ENCODE measurements at places on chromosomes 2 and 18.

DNA sequence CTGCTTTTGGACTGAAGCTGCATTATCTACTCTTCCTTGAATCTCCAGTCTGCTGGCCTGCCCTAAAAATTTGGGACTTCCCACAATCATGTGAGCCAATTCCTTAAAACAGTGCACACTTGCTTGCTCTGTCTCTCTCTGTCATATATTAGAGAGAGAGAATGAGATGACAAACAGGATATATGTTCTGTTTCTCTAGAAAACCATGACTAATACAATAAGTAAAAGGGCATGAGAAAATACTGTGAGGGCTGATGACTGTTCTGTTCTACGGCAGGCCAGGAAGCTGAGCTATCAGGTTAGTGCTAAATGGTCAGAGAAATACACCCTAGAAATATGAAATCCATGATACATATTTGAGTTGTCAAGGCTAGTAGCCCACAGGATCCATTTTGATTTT lies 1896.8 kb upstream of the CELF4 start:
- DNase-seq, result no peak

GRCh38 chr2:105338020-105338385 lies 663 bp downstream of the C2orf49 start:
- no peak for DNase-seq

DNA sequence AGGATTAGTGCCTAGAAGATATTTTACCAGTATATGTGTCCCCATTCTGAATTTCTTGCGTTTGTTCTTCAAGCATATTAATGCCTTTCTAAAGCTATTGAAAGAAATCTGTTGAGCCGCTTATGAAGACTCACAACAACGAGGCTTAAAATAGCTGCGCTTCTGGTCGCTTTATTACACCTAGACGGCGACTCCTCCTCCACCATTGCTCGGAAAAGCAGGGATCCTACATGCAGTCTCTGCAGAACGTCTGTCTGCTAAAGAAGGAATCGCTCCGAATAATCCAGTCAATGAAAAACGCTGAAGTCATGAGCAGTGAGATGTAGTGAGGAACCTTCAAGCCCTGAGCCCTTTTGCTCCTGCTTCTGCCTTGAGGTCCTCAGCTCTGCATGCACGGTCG lies 94.8 kb upstream of the ZNF516 start:
- no peak for DNase-seq

- DNase-seq, result peak; percentile 71
These were observed 203.4 kb upstream of the TRIB2 start for GRCh38 chr2:12513339-12513738.

DNA sequence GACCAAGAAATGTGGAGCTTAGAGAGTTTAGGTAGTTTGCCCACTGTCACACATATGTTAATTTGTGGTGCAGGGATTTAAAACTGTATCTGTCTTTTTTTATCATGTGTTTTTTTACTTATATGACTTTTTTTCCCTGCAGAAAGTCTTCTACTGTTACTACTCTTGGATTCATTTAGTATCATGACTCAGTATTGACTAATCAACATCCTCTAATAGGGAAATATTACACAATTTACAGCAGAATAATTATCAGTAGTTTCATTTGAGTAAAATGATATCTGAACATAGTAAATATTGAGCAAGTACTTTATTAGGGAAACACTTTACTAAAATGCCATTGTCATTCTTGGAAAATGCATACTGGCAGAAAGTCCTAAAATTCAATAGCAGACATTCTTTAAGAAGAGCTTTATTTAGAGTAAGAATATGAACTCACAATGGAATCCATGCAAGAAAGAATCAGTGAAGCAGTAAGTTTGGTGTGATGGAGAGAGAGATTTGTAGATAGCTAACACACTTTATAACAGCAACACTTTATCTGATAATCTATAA lies 425.9 kb upstream of the SLC8A1 start:
- DNase-seq, result no peak

GRCh38 chr2:164839914-164840457 lies 1.6 kb downstream of the COBLL1 start:
- no peak for DNase-seq

DNA sequence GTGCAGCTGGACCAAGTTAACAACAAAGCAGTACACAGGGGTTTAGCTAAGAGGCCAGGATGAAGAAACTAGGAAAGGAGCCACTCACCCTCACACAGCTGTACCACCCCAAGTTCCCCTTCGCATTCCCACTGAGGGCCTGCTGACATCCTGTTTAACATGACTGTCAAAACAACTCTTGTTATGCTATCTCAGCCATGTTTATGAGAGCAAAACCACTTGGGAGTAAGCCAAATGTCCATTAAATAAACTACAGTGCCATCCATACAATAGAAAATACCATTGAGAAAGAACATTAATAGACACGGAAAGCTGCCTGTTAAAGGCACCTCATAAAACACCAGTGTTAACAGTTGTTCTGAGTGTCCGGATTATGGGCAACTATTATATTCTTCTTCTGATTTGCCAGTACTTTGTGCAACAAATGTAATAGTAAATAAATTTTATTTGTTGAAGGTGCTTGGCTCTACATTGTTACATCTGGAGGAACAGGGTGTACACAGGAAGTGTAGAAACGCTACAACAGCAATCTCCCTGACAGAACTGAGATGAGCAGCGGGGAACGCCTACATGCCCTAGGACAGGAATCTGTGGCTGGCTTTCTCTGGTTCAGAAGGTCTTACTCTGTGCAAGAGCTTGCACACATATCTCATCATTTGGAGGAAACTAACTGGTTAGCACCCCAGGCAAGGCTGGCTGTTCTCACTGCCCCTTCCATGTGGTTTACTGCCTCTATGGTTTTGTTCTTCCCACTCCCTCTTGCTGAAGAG lies 85.6 kb downstream of the EHD3 start:
- peak; percentile 48 for DNase-seq

DNA sequence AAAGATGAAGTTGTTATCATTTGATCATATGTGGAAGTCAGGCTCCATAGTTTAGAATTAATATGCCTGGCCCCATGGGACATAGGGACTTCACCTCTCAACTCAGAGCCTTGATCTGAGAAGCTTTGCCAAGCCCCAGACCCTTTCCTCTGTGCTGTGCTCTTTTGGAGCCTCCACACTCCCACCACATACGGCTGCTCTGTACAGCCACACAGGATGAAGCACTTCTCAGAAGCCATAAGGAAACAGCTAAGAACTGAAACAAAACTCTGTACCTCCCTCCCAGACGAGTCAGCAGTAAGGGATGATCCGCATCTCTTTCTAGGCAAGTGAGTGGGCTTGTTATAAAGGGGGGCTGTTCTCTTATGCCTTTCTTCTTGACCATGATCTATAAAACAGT lies 66.5 kb downstream of the CAB39 start:
- DNase-seq, result peak; percentile 78

DNA sequence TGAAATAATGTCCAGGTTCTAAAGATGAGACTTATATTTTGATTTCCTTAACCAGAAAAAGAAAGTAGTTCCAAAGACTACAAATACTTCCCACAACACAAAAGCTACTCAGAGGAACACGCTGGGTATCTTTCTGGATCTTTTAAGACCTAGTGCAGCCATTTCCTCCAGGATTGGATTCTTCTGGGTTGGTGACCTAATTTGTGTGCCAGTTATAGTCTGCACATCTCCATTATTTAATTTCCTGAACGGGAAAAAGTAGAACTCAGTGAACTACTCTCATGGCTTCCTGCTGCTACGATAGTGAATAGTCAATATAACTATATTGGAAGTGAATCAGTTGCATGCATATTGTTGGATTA lies 1.5 kb downstream of the TMEM87B start:
- DNase-seq, result no peak

GRCh38 chr2:233129351-233129978 lies 69.3 kb downstream of the INPP5D start:
- no peak for DNase-seq

DNA sequence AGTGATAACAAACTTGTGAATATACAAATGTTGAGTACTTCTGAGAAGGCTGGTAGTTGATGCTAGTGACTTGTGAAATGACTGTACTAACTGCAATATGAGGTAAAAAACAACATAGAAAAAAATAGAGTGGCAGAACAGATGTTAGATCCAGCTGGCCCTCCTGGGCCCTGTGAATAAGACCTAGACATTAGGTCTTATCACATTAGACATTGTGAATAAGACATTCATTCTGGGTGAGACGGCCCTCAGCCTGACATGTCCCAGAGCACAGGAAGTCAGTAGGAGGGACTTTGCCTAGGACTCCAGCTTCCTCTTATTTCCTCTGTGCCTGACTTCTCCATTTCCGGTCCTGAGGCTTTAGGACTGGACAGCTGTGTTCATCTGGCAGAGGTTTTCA lies 22.9 kb downstream of the DOK1 start:
- no peak for DNase-seq

DNA sequence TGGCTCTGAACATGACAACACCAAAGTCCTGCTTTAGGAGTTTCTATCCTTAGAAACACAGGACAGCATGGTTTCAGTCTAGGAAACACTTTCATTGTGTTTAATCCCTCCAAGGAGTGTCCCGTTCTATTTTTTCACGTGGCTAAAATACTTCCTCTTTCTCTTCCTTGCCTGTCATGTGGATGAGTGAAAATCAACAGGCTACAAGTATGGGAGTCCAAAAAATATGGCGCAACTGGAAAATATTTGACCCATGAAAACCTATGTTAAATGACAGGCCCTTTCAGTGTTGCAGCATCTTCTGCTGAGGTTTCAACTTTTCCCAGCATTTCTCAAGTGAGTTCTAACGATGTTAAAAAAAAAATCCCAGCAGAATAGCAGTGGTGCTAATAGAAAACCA lies 146.3 kb downstream of the LAMA3 start:
- DNase-seq, result no peak

GRCh38 chr2:230296917-230297316 lies 30.1 kb upstream of the SP140L start:
- DNase-seq, result no peak

DNA sequence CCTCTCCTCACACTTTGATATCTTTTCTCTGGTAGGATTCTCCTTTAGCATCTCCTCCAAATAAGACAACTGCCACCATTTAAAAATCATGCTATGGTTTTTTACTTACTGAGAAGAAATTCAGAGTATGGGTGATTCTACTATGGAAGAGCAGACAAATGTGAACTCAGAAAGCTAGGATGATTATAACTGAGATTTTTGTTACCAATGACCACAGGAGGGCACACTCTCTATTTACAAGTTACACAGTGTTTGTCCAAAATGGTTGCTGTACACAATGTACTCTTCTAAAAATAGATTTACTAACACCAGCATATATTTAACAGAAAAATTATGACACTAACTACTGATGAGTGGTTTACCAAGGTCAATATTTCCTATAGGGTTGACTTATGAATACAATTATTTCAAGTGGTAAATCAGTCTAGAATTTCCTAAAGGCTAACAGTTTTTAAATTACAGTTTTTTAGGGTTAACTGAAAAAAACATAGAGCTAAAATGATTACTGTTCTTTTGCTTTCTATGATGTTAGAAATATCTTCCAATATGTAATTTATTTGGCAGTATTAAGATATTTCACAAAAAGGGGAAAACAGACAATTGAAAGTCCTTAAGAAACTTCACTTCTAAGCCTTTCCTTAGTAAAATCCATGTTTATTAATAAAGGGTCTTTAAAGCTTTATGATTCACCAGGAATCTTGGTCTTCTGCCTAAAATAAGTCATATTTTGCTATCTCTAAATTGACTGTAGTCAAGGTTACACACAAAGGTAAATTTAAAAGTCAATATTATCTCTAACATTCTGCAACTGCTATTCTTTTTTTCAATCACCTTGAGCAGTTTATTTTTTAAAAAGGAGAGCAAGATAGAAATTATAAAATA lies 57.2 kb downstream of the MAP4K3 start:
- peak; percentile 53 for DNase-seq

DNA sequence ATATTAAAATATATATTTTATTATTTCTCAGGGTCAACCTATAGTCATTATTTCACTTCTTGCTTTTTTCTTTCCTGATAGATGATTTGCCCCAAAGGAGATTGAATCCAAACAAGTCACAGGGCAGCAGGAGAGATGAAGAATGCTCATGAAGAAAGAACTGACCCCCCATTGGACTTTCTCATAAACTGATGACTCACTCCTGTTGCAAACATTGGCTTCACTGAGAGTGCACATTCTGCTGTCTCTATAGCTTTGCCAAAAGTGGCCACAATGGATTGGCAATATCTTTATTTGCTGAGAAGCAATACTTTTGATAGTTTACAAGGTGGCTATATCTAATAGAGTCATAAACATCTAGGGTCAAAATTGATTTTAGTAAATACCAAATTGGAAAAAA lies 55.9 kb upstream of the ZNF385B start:
- no peak for DNase-seq

- no peak for DNase-seq
These were observed 31.4 kb downstream of the NAPG start for GRCh38 chr18:10557085-10557677.

- no peak for DNase-seq
These were observed 120.9 kb downstream of the PTGR3 start for GRCh38 chr18:75088021-75088506.

GRCh38 chr2:197322724-197323720 lies 12.4 kb upstream of the ANKRD44 start:
- DNase-seq, result peak; percentile 46

GRCh38 chr2:218010140-218010983 lies 7.6 kb upstream of the TNS1 start:
- peak; percentile 4 for DNase-seq

- DNase-seq, result no peak
These were observed 675 bp upstream of the MLPH start for GRCh38 chr2:237486334-237486818.

- DNase-seq, result no peak
These were observed 1209.3 kb upstream of the FAM98A start for GRCh38 chr2:34808426-34808825.

- DNase-seq, result no peak
These were observed 8.3 kb upstream of the TMEM178A start for GRCh38 chr2:39657287-39657937.

DNA sequence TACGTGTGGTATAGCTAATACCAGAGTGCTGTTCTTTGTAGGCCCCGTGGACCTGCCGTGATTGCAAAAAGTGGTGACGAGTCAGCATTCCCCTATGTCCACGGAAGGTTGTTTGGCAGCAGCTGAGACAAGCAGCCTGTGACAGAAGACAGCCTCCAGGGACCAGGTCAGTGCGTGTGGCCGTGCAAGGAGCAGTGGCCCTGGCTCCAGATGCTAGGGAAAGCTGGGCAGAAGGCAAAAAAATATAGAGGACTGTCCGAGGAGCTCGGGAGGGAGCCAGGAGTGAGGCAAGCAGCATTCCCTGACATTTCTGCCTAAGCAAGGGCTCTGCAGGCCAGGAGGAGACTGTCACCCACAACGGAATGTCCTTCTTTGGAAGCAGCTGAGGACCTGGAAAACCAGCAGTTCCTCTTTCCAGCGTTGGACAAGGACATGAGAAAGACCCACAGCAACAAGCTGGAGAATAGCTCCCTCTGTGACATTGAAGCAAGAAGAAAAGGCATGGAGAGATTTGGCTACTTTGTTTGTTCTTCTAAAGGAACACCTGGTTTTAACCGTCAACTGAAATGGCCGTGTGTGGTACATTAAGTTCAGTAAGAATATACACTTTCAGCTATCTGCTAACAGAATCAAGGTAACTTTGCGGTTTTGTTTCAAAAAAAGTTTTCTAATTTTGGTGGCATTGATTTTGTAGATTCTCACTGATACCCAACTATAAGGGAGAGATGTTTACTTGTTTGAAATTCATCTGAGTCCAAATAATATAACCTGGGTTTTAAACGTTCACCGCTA lies 58.3 kb downstream of the NPAS2 start:
- DNase-seq, result no peak
